ENCODE measurements at places on chromosomes 2 and 18.

DNA sequence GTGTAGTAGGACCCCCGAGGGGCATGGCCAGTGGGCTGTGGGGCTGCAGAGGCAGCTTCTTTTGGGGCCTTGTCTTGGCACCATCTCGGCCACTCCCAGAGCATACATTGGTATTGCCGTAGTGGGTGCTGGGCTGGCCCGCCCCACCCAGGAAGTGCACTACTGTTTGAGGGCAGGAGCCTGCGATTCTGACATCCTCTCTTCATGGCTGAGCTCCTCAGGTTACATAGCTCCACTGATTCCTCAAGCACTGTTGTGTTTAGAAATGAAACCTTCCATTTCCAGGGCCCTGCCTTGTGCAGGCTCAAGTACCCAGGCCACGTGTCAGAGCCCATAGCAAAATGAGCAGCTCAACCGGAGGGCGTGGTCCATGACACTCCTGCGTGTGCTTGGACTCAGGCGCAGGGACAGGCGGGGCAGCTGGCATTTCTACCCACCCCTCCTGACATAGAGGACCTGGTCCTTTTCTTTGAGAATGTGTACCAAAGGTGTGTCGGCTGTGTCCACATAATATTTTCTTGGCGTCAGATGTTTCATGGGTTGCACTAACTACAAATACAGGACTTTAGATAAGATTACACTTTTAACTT lies 67.9 kb downstream of the DGKD start:
- no peak for DNase-seq

DNA sequence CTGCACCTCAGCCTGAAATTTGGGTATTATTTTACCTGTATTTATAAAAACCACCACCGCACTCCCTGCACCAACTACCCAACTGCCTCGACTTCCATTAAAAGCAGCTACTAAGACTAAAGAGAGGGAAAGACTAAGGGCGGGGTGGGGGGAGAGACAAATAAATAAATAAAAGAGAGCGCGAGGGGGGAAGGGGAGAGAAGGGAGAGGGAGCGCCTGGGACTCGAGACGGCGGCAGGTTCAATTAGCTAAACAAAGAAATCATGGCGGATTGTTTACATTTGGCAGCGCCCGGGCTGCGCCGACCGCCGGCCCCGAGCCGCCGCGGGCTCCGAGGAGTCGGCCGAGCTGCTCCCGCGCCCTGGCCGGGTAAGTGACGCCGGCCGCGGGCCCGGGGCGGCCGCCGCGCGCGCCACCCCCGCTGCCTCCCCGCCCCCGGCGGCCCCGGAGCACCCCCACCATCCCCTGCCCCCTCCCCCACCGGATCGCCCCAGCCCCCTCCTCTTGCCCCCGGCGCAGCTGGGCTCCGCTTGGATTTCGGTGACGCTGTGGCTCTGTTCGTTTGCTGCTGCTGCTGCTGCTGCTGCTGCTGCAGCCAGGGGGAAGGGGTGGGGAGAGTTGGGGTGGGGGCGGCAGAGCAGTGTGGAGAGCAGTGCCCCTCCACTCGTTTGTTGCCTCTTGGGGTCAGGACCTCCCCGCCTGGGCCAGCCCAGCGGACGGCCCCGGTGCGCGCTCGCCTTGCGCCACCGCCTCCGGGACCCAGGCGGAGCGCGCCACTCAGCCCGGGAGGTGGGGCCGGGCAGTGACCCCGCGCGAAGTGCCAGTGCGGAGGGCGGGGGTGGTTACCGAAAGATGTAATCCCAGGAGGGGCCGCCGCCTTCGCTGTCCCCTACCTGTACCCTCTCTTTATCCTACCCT lies 187.2 kb upstream of the FANCL start:
- peak; percentile 3 for DNase-seq

GRCh38 chr2:240960971-240961876 lies 37.2 kb upstream of the SNED1 start:
- peak; percentile 77 for DNase-seq

DNA sequence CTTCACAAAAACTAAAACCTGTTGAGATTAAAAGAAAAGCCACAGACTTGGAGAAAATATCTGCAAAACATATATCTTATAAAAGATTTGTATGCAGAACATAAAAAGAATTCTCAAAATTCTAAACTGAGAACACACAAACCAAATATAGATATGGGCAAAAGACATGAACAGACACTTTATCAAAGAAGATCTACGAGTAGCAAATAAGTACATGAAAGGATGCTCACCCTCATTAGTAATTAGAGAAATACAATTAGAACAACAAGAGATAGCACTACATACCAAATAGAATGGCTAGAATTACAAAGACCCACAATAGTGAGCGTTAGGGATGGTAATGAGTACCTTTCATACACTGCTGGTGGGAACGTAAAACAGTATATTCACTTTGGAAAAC lies 63.9 kb upstream of the ZNF397 start:
- DNase-seq = no peak

- no peak for DNase-seq
Observed at GRCh38 chr18:48913201-48913600, 37.6 kb downstream of the SMAD7 start.

DNA sequence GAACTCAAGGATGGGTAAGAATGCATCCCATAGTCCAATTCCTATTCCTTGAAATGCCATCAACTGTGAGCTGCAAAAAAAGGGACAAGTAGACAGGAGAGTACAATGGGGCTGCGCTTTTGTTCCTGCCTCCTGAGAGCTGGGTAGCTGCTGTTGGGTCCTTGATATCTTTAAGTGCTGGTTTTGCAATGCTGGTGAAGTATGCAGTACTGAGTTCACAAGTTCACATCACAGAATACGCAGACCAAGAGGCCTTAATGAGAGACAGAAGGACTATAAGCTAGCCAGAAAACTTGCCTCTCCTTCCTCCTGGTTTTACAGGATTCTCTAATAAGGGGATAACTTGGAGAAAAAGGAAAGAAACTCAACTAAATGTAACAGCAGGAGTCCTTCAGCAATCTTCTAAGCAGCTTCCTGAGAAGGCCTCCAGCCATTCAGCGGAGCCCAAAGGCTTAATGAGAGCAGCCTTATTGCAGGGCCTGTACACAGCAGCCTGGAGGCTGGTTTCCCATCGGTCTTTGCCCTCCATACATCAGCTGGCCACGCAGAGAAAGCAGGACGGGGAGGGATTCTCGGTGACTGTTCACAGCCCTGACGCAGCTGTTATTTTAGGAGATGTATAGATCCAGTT lies 293.1 kb downstream of the CDCA7 start:
- DNase-seq = no peak

DNA sequence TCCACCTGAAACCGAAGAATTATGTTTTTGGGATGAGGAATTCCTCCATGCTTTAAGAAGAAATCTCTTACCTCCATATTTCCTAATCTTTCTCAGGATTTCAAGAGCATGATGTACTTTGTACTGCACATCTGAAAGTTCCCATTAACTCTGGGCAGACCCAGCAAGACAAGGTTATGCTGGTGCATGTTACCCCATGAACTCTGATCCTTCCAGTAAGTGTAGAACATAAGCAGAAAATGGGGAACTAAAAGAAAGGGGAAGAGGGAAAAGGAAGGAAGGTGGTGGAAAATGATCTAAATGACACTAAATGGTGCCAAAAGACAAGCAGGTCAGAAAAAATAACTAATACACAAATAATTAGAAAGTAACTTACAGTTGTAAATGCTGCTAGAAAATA lies 50.7 kb downstream of the STRN start:
- DNase-seq = peak; percentile 77

- no peak for DNase-seq
Observed at GRCh38 chr2:129636692-129637091, 342.8 kb upstream of the RAB6C start.

DNA sequence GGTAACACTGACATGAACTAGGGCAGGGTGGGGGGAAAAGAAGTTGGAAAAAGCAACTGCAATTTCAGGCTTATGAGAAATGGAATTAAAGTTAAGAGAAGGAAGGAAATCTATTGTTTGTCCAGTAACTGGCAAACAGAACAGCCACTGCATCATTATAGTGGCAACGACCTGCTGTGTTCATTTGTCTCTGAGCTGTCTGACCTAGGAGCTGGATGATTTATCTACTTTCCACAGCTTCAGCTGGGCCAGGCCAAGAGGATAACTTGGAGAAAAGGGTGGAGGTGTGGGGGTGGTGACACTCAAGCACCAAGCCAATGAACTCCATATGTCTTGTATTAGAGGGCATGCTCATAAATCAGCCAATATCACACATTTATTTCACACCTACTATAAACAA lies 291.5 kb upstream of the KLHL29 start:
- DNase-seq = no peak
